ENCODE measurements at places on chromosomes 4 and X.

DNA sequence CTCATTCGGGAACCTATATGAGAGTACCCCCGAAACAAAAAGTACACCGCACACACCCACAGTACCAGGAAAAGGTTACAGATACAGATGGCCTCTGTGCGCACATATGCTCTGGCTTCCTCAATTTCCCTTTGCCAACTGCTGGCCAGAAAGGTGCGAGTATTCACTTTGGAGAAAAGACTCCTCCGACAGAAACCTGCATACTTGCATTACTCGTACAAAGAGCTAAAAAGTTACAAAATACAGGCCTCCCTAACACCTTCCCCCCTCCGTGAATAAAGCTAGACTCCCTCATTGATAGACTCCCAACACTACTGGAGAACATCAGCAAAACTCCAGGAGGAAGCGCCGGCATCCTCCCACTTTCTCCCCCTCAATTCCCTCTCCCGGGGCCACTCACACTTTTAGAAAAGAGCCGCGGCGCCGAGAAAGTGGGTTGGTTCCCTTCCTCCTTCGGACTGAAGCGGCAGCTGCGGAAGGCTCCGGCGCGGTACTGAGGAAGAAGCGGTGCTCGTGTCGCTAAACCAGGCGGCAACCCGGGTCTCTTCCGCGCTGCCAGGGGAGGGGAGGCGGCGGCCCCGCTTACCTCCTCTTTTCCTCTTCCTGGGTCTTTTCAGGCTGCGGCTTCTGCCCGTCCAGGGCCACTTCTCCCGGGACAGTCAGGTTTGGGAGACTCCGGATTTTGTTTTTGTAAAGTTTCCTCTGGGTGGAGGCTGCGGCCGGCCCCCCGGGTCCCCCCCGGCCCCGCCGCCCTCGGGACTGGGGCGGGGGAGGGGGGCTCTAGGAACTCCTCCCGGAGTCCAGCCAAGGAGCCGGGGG is 1.1 kb downstream of the FBXW7 start:
- H3K4me1 ChIP-seq = peaks cover 9% of the 10 kb centered on the region
- H3K27me3 ChIP-seq = no peaks in the 10 kb centered on the region
- DNase-seq = no peak
- H3K27ac ChIP-seq = peak overlapping the region; percentile 68
- H3K4me3 ChIP-seq = peak overlapping the region; percentile 85

DNA sequence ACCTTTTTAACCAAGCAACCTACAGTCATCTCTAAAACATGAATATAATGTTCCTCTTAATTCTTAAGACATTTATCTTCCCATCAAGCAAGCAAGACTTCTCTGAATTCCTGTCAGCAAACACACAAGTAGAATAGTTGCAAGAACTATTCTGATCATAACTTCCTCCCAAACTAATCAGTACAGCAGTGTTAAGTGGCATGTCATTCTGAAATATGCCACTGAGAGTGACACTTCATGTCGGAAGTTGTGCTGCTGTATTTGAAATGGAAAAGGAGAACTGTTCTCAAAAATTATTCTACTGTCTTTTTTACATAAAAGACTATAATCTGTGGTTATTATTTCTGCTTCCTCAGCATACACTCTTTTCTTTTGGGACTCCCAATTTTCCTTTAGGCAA is 546.6 kb downstream of the PCDH18 start:
- no peaks in the 10 kb centered on the region for H3K27me3 ChIP-seq
- H3K4me3 ChIP-seq = no peak overlapping the region
- H3K36me3 ChIP-seq = no peaks in the 10 kb centered on the region
- DNase-seq = no peak
- H3K4me1 ChIP-seq = no peaks in the 10 kb centered on the region

- H3K4me1 ChIP-seq = no peaks in the 10 kb centered on the region
- H3K4me3 ChIP-seq = no peak overlapping the region
- no peak overlapping the region for H3K27ac ChIP-seq
- H3K36me3 ChIP-seq = no peaks in the 10 kb centered on the region
- no peaks in the 10 kb centered on the region for H3K27me3 ChIP-seq
These were observed 134.0 kb upstream of the MAP9 start for GRCh38 chr4:155510771-155511170.

GRCh38 chr4:148054275-148054674 is 322.4 kb downstream of the ARHGAP10 start:
- no peak overlapping the region for H3K27ac ChIP-seq
- no peak overlapping the region for H3K4me3 ChIP-seq
- no peaks in the 10 kb centered on the region for H3K27me3 ChIP-seq
- H3K4me1 ChIP-seq = no peaks in the 10 kb centered on the region

- H3K27me3 ChIP-seq = no peaks in the 10 kb centered on the region
- no peaks in the 10 kb centered on the region for H3K4me1 ChIP-seq
- H3K4me3 ChIP-seq = no peak overlapping the region
- H3K36me3 ChIP-seq = no peaks in the 10 kb centered on the region
These were observed 67.7 kb downstream of the PPARGC1A start for GRCh38 chr4:23822181-23822580.

DNA sequence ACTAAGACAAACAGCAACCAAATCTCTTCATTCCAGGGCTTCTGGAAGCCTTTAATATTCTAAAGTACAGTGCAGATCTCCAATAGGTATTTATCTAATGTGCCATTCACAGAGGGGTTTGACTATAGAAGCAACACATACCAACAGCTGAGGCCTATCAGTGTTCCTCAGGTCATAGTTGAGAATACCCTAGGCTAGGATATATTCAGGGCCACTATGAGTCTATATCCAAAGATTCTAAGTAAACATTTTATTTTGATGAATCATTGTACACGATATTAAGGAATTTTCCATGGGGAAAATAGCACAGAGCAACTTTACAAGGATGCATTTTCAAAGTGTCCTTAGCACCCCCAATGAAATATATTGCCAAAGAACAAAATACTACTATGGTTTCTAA is 9.7 kb downstream of the SMIM10 start:
- no peak for DNase-seq
- peak overlapping the region; percentile 76 for H3K27ac ChIP-seq
- H3K4me3 ChIP-seq = no peak overlapping the region
- H3K36me3 ChIP-seq = no peaks in the 10 kb centered on the region

DNA sequence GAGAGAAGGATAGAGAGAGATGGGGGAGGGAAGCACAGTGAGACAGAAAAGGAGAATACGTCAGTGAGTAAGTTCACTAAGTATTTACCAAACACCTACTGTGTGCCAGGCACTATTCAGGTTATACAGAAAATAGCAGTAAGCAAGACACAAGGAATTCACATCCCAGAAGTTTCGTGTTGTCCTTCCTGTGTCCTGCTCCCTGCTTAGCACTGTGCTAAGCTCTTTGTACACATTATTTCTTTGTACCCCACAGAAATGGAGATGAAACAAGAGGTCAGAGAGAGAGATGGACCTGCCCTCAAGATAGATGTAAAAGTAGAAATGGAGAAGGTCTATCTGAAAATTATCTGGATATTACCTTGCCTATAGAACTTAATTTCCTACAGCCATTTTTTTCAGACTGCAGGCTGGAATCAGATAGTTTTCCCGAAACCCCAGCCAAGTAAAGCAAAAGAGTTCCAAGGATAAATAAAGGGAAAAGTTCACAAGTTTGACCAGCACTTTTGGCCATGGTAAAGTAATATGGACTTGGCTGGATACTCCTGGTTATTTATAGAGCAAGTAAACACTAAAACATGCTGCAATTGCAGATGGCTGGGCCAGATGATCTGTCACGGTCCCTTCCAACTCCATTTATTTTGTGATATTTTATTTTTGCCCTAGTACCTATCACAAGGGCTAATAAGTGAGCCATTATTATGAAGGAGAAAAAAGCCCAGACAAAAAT is 353.7 kb upstream of the SLC7A11 start:
- no peak for DNase-seq
- no peaks in the 10 kb centered on the region for H3K36me3 ChIP-seq
- no peaks in the 10 kb centered on the region for H3K27me3 ChIP-seq
- H3K4me1 ChIP-seq = no peaks in the 10 kb centered on the region
- no peak overlapping the region for H3K4me3 ChIP-seq

DNA sequence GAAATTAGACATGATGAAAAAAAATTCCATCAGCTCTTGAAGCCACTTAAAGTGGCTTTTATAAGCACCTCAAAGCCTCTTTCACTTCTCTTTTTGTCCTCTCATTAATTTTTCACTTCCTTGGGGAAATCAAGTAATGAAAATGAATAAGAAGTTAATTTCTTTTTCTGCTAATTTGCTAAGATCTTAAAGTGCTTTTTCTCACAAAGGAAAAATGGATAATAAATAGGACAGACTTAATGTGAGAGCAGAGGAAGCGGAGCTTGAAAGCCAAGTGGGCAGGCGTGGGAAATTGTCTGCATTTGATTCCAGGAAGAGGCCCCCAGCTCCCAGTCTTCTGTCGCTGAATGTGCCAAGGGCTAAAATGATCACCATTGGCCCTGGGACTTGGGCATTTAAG is 28.6 kb downstream of the CDS1 start:
- no peak overlapping the region for H3K27ac ChIP-seq
- DNase-seq = no peak
- no peaks in the 10 kb centered on the region for H3K36me3 ChIP-seq
- H3K27me3 ChIP-seq = no peaks in the 10 kb centered on the region
- no peak overlapping the region for H3K4me3 ChIP-seq

GRCh38 chr4:7266525-7267292 is 74.4 kb downstream of the SORCS2 start:
- H3K27me3 ChIP-seq = no peaks in the 10 kb centered on the region
- no peak for DNase-seq
- no peaks in the 10 kb centered on the region for H3K36me3 ChIP-seq

- no peak for DNase-seq
- H3K4me3 ChIP-seq = no peak overlapping the region
- no peaks in the 10 kb centered on the region for H3K4me1 ChIP-seq
These were observed 203.5 kb upstream of the ITM2A start for GRCh38 chrX:79570524-79571240.

DNA sequence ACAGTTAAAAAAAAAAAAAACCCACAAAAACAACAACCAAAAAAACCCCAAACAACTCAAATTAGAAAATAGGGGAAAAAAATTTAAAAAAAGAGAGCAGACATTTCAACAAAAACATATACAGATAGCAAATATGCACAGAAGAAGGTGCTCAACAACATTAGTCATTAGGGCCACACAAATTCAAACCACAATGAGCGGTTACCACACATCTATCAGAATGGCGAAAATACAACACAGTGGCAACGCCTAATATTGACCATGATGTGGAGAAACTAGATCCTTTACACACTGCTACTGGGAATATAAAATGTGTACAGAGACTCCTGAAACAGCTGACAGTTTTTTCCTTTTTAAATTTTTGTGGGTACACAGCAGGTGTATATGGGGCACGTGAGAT is 19.4 kb downstream of the LYAR start:
- H3K4me3 ChIP-seq = no peak overlapping the region
- H3K4me1 ChIP-seq = no peaks in the 10 kb centered on the region
- no peak for DNase-seq
- H3K36me3 ChIP-seq = peaks cover 2% of the 10 kb centered on the region

GRCh38 chrX:77298296-77298695 is 148.9 kb upstream of the FGF16 start:
- H3K27me3 ChIP-seq = no peaks in the 10 kb centered on the region
- no peak overlapping the region for H3K4me3 ChIP-seq
- DNase-seq = no peak
- H3K36me3 ChIP-seq = no peaks in the 10 kb centered on the region

GRCh38 chrX:131763674-131764073 is 219.8 kb downstream of the OR13H1 start:
- peak; percentile 87 for DNase-seq
- H3K4me1 ChIP-seq = peaks cover 10% of the 10 kb centered on the region
- no peaks in the 10 kb centered on the region for H3K36me3 ChIP-seq
- H3K4me3 ChIP-seq = peak overlapping the region; percentile 60

GRCh38 chrX:149982310-149982709 is 44.0 kb upstream of the EOLA2 start:
- H3K27ac ChIP-seq = no peak overlapping the region
- H3K36me3 ChIP-seq = no peaks in the 10 kb centered on the region
- H3K4me1 ChIP-seq = no peaks in the 10 kb centered on the region
- H3K4me3 ChIP-seq = no peak overlapping the region
- no peak for DNase-seq

DNA sequence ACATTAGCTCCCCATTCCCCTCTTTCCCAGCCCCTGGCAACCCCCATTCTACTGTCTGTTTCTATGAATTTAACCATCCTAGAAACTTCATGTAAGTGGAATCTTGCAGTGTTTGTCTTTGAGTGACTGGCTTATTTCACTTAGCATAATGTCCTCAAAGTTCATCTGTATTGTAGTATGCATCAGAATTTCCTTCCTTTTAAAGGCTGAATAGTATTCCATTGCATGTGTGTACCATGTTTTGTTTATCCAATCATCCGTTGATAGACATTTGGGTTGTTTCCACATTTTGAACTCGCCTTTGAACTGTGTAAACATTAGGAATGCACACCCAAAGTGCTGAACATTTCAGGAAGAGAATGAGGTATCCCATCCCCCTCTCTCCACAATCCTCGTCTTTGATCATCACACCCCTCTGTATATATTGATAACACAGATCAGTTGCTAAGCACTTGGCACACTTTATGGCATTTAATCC is 56.4 kb upstream of the PLAC1 start:
- peaks cover 14% of the 10 kb centered on the region for H3K4me1 ChIP-seq
- no peaks in the 10 kb centered on the region for H3K36me3 ChIP-seq
- H3K4me3 ChIP-seq = no peak overlapping the region

DNA sequence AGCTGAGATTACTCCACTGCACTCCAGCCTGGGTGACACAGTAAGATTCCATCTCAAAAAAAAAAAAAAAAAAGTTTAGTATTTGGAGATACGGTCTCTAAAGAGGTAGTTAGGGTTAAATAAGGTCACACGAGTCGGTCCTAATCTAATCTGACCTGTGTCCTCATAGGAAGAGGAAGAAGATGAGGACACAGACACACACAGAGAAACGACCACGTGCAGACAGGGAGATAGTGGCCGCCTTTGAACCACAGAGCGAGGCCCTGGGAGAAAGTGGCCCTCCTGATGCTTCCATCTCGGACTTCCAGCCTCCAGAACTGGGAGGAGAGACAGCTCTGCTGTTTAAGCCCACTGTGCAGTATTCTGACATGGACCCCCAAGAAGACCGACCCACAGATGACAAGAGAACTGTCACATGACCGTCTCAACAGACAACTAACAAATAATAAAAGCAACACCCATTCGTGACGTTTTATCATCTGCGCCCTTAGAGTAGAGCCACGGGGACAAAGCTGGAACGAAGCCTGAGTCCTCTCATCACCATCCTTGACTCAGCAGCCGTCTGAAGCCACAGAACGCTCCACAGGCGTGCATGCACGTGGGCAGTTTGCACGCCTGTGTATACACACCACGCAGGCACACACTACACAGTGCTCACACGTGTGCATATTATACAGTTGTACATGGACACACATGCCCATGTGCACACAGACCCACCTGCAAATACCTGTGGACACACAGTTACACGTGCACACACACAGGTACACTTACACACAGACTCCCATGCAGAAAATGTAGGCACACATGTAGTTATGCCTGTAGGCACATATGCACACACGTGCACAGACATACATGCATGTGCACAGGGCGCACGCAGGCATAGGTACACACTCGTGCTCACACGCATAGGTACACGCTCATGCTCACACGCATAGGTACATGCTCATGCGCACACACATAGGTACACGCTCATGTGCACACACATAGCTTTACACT is 51.7 kb downstream of the FAM53A start:
- no peak for DNase-seq
- H3K27me3 ChIP-seq = no peaks in the 10 kb centered on the region
- no peak overlapping the region for H3K27ac ChIP-seq
- H3K4me3 ChIP-seq = no peak overlapping the region
- no peaks in the 10 kb centered on the region for H3K36me3 ChIP-seq

- H3K27ac ChIP-seq = no peak overlapping the region
- no peaks in the 10 kb centered on the region for H3K4me1 ChIP-seq
- no peaks in the 10 kb centered on the region for H3K36me3 ChIP-seq
- H3K27me3 ChIP-seq = peaks cover 2% of the 10 kb centered on the region
- no peak for DNase-seq
These were observed 14.5 kb downstream of the AFP start for GRCh38 chr4:73450398-73451004.
